ENCODE measurements at places on chromosomes 3 and 15.

- DNase-seq = no peak
Measured at GRCh38 chr3:11224870-11225229, 47.3 kb upstream of the ATG7 start.

GRCh38 chr15:33279613-33280205 is 31.1 kb upstream of the RYR3 start:
- DNase-seq = peak; percentile 82

GRCh38 chr15:81400640-81401236 is 26.7 kb upstream of the TMC3 start:
- peak; percentile 43 for DNase-seq

GRCh38 chr15:68383161-68384074 is 48.5 kb downstream of the ITGA11 start:
- peak; percentile 62 for DNase-seq

- DNase-seq = no peak
Measured at GRCh38 chr3:85244519-85244918, 285.7 kb downstream of the CADM2 start.

DNA sequence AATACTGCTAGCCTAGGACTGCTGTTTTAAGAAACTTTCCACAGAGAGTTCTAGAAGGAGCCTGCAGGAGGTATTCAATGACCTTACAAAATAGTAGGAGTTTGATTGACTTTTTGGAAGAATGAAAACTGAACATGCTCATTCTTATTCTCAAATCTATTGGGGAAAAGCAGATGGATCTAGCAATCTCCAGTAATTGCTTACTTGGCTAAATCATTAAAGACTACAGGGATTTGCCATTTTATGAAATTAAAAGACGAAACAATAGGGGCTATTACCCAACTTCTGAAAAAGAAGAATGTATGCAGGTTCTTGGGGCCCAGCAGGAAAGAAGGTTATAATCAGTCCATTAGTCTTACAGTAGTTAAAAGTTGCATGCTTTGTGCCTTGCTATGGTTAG is 29.9 kb upstream of the PEX5L start:
- DNase-seq = no peak

DNA sequence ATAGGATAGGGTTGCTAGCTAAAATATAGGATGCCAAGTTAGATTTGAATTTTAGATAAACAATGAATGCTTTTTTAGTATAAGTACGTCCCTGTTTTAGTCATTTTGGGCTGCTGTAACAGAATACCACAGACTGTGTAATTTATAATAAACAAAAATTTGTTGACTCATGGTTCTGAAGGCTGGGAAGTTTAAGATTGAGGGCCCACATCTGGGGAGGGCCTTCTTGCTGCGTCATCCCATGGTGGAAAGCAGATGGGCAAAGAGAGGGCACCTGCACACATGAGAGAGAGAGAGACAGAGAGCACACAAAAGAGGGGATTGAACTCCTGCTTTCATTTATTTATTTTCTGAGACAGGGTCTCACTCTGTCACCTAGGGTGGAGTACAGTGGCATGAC is 246.5 kb downstream of the EPHB1 start:
- no peak for DNase-seq

- DNase-seq = no peak
Measured at GRCh38 chr3:146550070-146550615, 5.7 kb upstream of the PLSCR1 start.

DNA sequence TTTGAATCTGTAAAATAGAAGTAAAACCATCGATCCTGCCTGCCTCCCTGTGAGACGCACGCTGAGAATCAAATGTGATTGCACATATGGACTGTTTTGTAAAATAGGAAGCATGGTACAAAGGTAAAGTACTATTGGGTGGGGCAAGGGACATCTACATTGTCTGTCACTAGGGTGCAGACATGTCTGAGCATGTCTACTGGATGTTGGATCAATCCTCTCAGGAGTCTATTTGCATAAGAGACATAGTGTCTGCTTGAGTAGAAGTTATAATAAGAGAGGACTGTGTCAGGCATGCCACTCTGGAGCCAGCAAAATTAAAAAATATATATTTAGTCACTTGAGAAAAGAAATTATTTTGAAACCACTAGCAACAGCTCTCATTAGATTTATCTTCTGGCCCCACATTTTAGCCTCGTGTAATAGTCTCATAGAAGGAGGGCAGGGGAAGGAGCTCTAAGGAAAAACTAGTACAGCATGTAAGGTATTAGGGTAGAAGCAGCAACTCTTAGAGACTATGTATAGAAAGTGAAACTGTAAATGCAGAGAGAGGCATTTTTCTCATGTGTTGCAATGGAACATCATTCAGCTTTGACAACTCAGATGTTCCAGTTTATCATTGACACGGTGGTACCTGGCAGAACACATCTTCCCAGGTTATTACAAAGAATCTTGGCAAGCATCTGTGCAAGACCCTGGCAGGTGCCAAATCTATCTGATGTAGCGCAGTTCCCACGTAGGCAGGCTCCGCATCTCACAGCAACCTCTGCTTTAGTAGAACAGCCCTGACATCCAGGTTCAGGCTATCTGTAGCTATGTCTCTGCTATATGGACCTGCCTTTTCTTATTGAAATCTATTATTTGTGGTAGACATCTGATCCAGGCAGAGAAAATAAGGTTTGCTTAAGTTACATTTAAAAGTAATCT is 85.2 kb upstream of the CHL1 start:
- DNase-seq = no peak

GRCh38 chr3:53425936-53426335 is 68.5 kb upstream of the CACNA1D start:
- no peak for DNase-seq

- no peak for DNase-seq
Measured at GRCh38 chr3:71067977-71068654, 515.4 kb downstream of the FOXP1 start.

- no peak for DNase-seq
Measured at GRCh38 chr15:73270366-73271097, 98.2 kb downstream of the HCN4 start.

DNA sequence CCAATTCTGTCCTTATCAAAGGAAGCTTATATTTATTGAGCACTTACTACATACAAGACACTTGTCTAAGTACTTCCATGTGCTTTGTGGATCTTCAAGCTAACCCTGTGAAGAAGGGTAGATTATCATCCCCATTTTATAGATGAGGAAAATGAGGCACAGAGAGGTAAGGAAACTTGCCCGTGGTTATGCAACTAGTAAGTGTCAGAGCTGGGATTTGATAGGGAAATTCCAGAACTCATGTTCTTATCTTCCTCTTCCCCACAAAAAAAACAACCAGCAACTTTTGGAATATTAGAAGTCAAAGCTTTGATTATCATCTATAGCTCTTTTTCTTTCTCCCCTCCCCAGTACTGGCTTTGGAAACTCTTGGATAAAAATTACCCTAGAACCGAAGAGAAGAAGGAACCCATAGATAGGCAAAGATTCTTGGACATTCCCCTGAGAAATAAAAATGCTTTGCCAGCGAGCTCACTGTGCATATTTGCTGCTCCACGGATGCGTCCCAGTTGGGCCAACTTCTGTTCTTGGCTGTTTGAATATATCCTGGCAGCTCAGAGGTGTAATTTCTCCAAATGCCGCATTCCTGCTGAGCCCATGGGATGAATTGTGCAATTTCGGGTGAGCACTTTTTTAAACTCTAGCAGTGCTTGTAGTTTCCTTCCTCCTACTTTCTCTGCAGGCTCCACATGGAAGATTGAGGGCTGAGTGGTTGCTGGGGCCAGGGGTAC is 591.5 kb upstream of the CFAP20DC start:
- no peak for DNase-seq

GRCh38 chr15:69919816-69920215 is 177.9 kb downstream of the TLE3 start:
- DNase-seq = no peak

DNA sequence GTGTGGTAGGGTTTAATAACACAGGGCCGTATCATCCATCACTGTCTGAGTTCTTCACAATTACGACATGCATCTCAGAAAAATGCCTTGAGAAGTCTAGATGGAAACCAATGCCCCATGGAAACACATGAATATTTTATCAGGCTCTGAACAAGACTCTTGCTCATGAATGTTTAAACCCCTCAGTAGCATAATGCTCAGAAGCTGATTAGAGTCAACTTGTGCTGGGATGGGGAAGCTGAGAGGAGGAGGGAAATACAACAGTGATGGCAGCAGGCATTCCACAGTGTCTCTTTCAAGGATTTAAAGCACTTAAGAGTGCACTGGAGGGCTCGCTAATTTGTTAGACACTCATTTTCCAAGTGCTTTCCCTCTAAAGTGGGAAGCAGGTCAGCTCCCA is 3.8 kb downstream of the GPR156 start:
- no peak for DNase-seq

DNA sequence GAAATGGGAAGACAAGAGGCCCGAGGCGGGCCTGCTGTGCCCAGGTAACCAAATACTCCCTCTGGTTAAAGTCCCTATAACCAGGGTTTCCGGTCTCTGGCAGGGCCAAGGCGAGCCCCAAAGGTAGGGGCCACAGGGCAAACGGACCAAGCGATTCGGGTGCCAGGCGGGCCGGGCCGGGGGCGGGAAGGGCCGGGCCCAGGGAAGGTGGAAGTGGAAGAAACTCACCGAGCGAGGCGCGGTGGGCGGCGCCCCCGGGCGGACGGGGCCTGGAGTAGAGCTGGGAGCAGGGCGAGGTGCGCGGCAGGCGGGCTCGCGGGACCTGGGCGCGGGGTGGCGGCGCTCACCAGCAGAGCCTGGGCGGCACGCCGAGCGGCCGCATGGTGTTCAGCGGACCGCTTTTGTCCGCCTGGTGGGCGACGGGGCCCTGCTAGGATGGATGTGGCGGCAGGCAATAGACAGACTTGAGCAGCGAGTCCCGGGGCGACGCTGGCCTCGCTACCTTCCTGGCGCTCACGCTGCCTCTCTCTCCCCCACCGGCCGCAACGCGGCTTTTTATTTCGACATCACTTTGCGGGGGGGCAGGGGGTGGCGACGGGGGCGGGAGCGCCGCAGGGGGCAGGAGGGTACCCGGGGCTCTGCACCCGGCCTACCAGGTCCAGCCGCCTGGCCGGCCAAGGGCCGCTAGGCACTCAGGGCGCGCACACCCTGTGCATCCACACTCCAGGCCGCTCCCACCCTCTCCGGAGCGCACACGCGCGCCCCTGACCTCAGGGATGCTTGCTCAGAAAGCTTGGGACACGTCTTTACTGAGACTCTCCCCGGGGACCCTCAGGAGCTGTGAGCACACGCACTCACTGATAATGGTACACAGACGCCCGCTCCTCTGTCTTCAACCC is at the start of gene GATA2:
Gene GATA2, minus strand, starts transcription at position 531 of the 899 bp plus-strand sequence. CDS start 6,170 bp downstream, outside the sequence.
- no peak for DNase-seq

DNA sequence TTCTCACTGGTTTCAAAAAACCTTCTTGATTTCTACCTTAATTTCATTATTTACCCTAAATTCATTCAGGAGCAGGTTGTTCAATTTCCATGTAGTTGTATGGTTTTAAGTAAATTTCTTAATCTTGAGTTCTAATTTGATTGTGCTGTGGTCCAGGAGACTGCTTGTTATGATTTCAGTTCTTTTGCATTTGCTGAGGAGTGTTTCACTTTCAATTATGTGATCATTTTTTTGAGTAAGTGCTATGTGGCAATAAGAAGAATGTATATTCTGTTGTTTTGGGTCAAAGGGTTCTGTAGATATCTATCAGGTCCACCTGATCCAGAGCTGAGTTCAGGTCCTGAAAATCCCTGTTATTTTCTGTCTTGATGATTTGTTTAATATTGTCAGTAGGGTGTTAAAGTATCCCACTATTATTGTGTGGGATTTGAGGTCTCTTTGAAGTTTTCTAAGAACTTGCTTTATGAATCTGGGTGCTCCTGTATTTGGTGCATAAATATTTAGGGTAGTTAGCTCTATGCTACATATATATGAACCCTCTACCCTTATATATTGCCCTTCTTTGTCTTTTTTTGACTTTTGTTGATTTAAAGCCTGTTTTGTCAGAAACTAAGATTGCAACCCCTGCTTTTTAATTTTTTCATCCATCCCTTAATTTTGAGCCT is 158.4 kb upstream of the TPRG1 start:
- DNase-seq = no peak

DNA sequence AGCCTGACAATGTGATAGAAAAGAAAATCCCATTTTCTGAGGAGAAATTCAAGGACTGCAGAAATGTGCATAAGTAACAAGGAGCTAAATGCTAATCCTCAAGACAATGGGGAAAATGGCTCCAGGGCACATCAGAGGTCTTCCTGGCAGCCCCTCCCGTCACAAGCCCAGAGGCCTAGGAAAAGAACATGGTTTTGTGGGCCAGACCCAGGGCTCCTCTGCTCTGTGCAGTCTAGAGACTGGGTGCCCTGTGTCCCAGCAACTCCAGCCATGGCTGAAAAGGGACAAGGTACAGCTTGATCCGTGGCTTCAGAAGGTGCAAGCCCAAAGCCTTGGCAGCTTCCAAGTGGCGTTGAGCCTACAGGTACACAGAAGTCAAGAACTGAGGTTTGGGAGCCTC is 176.8 kb upstream of the SUCLG2 start:
- no peak for DNase-seq

GRCh38 chr15:69505956-69506556 is 53.4 kb downstream of the RPLP1 start:
- no peak for DNase-seq

DNA sequence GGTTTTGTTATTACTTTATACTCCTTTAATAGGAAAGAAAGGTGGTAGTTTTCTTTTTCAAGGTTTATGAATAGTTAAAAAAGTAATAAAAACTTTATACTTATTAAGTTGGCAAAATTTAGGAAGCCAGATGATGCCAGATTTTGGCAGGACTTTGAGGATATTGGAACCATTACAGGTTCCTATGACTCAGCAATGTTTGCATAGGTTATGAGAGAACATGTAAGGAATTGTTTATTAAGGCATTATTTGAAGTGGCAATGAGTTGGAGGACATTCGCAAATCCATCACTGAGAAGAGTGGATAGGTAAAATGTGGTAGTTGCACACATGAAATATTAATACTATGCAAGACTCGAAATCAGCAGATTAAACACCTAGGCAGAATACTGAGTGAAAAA is 29.9 kb downstream of the CDAN1 start:
- DNase-seq = no peak

GRCh38 chr15:101221902-101222301 is 29.9 kb downstream of the CHSY1 start:
- no peak for DNase-seq

DNA sequence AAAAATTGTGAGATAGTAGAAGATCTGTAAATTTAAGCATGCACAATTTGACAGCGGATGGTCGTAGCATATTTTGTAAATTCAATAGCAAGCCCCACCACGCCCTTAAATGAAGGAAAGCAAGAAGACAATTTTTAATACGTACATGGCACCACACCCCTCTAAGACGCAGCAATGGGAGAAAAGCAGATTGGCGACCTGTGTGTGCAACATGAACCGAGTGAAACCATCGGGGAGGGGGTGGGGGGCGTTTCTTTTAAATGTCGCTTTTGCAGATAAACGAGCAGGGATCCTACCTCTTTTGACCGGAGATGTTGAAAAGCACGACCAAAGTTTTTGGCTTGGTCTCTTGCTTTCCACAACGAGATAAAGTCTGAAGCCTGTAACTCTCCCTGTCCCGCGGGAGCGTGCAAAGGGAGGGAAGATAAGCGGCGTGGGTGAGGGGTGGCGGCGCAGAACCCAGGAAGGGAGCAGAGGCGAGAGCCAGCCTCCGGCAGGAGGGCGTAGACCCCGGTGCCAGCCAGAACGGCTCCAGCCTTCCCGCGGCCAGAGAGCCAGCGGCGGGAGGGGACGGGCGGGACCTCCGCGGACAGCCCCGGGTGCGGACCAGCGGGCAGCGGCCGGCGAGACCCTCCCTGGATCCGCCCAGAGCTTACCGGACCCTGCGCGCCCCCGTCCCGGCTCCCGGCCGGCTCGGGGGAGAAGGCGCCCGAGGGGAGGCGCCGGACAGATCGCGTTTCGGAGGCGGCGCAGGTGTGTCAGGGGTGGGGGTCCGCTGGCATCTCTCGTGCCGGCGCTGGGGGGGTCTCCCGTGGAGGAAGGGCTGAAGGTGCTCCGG is at the start of gene CHL1:
Gene CHL1, plus strand, starts transcription at position 453 of the 838 bp plus-strand sequence. CDS start 123,014 bp downstream, outside the sequence.
- no peak for DNase-seq

Measured in EL (cell line).